AG10803 (cell line): ENCODE measurements at places on chromosomes 6 and 20.
A peak's percentile ranks its signal among the peaks of the same experiment; 100 is the strongest.

DNA sequence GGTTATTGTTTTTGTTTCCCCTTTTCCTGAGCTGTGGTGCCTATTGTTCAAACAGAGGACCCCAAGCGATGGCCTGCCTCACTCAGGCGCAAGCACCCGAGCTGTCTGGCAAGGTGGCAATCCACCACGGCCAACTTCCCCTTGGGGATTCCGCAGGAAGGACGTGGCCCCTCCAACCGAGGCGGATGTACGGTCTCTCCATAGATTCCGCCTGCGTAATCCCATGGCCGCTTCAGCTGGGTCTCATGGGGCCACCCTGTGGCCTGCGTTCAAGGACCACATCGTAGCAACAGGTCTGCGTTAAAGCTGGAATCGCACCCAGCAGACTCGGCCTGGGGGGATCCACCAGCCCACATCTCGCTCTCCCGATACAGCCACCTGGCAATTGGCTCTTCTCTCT lies 79.9 kb downstream of the CEBPB start:
- DNase-seq: no peak

- no peak for DNase-seq
Measured at GRCh38 chr6:134452906-134453305, 135.0 kb upstream of the SGK1 start.

DNA sequence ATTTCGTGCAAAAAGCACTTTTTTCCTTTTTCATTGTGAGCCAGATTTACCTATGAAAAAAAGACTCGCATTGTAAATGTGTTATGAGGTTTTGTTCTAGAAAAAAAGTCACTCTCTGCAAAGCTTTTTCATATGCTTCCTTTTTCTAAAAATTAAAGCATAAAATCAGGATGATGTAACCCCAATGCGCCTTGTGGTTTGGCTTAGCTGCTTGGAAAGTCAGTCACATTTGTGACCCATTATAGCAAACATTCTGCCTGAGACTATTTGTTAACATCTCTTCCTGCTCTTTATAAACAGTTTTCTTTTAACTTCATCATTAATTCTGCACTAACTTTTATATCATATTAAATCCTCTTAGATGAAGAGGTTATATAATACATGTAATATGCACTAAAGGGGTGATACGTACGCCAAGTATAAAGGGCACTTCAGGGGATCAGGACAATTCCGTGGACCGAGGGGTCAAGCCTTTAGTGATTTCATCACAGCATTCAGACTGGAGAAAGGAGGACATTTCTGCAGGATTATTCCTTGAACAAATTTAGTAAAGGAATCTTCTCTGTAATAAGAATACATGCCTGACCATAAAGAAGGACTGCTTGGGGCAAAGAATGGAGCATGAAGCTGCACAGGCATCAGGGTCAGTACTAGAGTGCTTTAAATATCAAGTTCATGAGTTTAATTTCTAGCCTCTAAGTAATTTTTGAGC lies 48.1 kb upstream of the SMLR1 start:
- peak; percentile 77 for DNase-seq

DNA sequence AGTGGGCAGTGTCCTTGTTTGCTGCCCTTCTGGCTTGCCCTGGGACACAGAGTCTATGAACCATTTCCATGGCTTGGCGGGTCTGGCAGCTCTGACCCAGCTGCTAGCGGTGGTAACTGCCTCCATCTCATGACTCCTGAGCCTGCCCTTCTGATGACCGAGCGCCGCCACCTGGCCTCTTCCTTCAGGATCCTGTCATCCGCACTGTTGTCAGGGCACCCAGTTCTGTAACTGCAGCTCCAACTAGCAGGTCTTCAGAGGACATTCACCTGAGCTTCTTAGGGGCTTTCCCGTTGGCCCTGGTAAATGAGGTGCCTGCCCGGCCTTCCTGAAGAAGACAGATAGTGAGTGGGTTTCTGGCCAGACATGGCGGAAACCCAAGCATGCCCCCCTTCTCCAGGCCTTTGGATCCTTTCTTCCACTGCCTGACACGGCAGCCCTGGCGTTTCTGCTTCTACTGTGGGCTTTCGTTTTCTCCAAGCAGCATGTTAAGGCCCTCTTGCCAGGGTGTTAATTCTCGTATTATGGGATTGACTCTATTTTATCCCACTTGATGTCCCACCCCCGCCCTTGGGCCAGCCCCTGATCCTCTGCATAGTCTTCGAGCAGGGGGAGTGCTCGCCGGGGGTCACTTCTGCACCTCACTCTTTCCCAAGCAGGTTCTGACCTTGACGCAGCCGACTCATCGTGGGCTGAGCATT lies 24.7 kb downstream of the PACSIN1 start:
- DNase-seq: no peak

DNA sequence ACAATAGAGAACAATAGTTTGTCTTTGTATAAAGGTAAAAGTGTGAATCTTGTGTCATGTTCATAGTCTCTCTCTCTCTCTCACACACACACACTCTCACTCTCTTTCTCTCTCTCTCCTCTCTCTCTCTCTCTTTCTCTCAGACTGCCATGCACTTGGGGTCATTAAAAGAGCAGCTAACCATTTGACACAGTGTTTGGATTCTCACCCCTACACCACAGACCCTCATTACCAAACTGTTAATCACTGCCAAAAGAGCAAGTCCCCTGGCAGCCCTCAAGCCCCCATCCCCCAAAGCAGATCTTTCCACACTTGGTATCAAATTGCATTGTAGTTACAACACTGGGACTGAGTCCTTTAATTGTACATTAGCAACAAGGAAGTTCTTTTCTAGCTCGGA lies 305.8 kb upstream of the RSPO3 start:
- DNase-seq: peak; percentile 32

- DNase-seq: no peak
Measured at GRCh38 chr20:36777167-36777566, 3.6 kb upstream of the DSN1 start.

DNA sequence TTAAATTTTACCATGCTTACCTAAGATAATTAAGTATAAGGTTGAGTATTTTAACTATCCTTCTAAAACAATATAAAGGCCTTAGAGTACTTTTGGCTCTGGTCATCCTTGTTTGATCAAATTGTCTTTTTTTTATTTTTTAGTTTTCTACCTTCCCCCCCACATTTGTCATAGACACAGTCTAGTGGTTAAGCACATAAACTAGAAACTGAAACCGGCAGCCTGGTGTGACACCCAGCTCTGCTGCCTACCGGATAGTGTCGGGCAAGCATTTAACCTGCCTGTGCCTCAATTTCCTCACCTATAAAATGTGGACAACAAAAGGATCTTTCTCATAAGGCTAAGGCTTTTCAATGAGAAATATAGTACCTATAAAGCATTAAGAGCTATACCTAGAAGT lies 21.6 kb upstream of the TULP4 start:
- no peak for DNase-seq

DNA sequence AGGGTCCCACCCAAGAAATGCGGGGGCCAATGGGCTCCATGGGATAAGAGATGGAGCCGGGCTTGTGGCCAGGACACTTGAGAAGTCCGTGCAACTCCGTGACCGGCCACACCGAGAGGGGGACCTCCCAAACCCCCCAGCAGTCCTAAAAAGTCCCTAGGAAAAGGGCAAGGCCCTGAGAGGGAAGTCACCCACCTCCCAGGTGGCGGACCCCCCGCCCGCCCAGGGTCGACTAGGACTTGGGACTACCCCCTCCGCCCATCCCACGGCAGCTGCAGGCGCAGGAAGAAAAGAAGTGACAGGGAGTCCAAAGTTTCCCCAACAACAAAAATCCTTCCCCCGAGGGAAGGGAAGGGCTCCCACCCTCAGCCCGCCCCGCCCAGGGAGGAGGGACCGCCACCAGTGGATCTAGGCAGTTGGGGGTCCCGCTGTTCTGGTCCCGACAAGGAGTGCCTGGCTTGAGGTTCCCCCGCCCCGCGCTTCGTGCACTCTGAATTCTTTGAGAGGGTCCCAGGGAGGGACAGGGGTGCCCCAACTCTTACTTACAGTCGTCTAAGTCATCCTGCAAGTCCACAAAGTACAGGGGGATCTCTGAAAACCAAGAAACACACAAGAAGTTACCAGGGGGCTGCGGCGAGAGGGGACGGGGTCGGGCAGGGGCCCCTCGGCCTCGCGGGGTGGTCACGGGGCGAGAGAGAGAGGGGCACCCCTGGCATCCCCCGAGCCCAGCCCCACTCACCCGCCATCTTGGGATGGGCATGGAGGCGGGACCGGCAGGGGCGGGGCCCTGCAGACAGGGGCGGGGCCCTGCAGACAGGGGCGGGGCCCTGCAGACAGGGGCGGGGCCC lies 611 bp upstream of the RAB22A start:
- DNase-seq: peak; percentile 54

DNA sequence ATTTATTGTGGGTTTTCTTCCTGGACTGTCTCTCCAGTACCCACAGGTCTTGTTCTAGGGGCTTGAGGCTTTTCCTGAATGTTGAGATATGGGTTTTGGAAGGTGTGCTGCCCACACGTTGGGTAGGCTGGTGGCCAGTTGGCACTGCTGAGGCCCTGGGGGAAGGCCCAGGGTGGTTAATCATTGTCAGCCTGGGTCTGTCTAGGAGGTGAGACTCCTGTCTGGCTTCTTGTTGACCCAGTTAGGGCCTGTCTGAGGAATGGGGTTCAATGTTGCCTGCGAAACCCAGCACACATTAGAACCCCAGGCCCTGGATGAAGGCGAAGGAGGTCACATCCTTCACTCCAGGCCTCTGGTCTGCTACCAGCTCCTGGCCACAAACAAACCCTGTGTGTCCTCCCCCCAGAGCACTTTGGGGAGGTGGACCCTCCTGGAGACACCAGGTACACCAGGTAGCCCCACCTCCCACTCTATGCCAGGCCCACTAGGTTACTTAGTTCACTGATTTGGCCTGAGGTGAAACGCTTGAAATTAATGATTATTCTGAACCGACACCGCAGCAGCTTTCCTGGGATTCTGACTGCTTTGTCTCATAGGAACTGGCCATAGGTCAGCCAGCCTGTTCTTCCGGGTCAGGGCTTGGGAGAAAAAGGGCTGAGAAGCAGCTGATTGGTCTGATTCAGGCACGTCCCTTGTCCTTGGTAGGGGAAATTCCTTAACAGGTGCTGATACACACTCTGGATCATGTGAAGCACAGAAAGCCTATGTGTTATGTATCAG lies 15.2 kb downstream of the DNMT3B start:
- no peak for DNase-seq

DNA sequence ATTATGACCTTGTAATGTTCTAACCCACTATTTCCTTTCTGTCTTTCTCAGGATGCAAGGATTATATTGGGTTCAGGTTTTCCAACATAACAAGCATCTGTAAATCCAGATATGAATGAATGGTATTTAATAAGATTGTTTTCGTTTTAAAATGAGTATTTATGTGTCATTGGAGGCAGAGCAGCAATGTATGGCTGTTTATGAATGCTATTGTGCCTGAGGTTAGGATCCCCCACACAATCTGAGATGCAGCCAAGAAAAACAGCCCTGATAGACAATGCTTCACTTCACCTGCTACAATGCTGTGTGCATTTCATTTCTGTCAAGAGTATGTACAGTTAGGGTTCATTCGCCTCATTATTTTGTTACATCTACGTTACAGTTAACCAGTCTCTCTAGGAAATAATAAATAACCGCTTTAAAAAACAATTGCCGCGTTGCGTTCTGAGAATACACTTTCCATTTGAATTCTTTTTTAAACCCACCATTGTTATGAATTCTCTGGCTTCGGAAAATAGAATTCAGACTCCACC lies 19.6 kb downstream of the TFAP2A start:
- DNase-seq: no peak

GRCh38 chr6:6251555-6252280 lies 68.7 kb downstream of the F13A1 start:
- peak; percentile 11 for DNase-seq
